Stromal cell of bone marrow (primary cell): ENCODE measurements at places on chromosomes 1 and 21.

- DNase-seq = no peak
Observed at GRCh38 chr1:66527686-66528085, 6.3 kb upstream of the SGIP1 start.

DNA sequence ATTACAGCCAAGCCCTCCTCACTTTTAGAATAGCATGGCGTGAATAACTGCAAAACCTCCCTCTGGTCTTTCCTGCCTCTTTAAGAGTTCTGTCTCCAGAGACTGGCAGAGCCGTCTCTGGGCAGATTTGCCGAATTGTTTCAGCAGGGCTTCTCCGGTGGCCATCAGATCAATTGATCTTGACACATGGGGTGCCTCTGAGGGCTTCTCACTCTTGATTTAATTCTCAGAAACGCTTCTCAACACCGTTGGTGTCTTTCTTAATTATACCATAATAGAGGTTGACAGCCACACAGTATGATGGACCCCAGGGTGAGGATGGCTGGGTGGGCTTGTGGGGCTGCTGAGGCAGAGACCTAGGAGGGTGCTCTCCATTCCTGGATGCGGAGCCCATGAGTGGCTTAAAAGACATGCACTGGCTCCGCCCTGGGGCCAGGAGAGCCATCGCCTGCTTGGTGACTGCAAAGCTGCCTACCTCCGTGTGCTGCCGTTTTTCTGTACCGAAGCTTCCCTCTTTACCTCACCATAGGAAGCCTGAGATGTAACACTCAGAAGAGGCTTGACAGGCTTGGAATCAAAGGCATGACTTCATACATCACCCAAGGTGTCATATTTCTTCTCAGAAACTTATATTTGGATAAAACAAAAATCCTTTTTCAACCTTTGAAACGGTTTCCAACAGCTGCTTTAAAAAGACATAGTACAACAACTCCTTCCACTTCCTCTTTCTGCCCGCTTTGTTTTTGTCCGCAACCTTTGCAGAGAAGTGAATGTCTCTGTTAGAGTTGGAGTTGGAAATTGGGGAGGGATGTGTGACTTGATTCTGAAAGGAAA is 82.9 kb downstream of the GALNT2 start:
- DNase-seq = no peak

GRCh38 chr1:180208264-180208663 is 21.8 kb upstream of the LHX4 start:
- no peak for DNase-seq

GRCh38 chr1:223010582-223011504 is 132.2 kb downstream of the TLR5 start:
- no peak for DNase-seq

DNA sequence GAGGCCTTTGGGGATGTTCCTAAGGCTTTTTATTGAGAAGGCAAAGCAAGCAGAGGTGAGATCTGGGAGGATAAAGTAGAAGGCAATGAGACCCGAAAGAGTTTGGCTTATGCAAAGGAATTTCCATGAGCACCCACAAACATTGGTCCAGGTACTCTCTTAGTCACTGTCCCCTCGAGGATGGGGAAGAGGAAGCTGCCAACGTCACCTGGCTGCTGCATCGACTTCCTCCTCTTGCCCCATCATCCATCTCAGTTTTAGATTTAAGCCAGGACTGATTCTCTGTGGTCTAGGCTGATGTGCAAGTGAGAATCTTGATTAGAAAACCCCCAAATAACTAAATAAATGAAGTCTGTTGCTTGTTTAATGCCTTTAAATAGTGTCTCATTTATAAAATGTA is 28.7 kb downstream of the RUNX1 start:
- DNase-seq = no peak

DNA sequence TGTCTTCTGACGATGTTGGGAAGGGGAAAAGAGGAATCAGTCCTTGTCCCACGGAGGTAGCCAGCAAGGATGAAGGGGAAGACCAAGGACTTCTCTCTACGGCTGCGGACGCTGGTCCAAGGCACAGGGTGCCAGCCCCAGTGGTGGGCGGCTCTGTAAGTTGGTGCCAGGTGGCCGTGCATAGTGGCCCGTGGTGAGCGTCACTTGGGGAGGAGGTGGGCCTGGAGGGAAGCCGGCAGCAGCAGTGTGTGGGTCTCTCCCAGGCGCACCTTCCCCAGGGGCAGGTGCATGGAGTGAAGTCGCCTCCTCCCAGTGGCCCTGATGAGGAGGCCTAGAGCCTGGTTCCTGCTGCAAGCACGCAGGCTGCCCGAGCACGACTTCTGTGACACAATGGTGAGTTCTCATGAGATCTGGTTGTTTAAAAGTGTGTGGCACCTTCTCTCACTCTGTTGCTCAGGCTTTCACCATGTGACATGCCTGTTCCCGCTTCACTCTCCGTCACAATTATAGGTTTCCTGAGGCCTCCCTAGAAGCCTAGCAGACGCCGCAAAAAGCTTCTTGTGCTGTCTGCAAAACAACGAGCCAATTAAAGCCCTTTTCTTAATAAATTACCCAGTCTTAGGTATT is 43.6 kb upstream of the TIAM1 start:
- DNase-seq = no peak

GRCh38 chr1:184112176-184112948 is 60.8 kb downstream of the TSEN15 start:
- no peak for DNase-seq

DNA sequence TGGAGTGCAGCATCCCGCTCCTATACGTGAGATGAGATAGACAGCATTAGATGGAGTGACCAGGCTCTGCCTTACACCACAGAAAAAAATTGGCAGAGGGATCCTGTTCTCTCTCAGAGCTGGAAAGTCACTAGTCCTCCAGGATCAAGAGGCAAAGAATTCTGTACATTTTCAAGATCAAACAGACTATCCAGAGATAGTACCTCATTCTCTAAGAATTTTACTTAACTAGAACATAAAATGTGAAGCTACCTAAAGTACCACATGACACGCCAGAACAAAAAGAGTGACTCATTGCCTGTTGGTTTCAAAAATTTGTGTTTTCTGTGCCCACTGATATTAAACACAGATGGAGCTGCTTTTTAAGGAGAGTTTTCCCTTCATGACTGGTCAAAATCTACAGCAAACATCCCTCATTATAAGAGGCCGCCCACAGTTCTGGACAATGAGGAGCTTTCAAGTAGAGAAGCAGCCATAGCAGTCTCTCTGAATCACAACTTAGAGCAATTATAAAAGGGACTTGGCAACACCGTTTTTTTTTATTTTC is 32.3 kb downstream of the CD160 start:
- DNase-seq = peak; percentile 91

DNA sequence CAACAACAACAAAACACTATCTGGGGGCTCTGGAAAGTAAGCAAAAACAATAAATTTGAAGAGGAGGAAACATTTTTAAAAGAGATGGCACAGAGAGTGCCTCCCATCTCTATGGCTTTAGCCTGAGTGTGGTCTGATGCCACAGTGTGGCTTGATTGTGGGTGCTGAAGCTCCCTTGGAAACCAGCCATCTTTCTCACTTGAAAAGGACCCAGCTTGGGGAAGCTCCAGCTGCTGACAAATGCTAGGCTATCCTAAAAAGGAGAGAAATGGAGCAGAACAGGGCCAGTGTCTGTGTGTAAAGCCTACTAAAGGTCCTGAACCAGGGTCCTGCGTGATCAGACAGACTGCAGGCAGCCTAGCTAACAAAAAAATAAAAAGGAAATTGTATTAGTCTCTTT is 642.0 kb upstream of the PTBP2 start:
- no peak for DNase-seq
